ENCODE measurements at places on chromosomes 11 and 22.
A peak's percentile ranks its signal among the peaks of the same experiment; 100 is the strongest.

DNA sequence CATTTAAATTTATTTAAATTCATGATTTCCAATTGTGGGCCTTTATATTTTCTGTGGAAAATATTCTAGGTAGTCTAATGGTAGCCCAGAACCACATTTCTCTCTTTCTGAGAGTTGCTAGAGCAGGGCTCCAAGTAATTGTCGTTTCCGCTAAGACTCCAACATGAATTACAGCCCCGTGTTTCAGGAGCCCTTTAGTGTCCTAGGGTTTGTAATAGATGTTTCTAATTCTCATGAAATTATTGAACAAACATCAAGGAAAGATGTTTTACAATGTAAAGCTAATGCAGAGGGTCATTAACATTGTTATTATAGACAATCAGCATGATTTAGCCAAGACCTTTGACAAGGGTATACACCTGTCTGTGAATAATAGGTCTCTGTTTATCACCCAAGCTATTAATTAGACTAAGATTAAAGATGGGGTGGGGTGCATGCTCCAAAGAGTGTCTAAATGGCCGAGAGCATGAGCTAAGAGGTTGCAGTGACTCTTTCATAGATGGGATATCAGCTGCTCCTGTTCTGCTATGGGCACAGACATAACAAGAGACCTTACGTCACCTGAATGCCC is 81.8 kb upstream of the NTM start:
- no peak for DNase-seq

DNA sequence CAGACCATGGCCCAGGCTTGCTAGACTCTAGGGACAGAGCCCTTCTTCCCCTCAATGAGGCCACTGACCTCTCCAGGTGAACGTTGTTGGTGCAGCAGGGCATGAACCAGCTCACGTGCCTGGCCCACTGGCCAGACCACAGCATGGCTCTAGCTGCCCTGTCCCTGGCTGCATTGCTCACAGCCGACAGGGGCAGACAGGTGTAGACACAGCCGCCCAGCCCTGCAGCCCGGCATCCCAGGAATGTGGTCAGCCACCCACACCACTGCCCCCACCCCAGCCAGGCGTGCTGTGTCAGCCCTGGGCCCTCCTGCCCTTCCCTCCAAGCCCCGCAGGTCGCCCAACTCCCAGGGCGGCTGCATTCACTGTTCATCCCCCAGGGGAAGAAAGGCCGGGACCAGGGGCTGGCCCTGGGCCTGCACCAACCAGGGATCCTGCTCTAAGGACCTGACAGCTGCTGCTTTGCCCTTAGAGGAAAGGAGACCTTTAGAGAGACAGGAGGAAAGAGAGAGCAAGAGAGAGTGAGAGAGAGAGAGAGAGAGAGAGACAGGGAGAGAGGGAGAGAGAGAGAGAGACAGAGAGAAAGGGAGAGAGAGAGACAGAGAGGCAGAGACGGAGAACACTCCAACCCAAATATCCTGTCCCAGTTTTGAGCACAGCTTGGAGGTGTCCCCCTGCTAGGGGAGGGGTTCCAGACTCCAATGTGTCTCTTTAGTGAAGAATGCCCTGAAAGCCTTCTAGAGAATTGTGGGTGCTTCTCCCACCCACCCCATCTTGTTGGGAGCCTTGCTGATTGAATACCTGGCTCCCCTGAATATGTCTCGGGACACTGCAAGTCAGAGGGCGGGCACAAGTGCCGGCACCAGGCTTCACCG is 44.2 kb upstream of the LINC01488 start:
- no peak for DNase-seq

DNA sequence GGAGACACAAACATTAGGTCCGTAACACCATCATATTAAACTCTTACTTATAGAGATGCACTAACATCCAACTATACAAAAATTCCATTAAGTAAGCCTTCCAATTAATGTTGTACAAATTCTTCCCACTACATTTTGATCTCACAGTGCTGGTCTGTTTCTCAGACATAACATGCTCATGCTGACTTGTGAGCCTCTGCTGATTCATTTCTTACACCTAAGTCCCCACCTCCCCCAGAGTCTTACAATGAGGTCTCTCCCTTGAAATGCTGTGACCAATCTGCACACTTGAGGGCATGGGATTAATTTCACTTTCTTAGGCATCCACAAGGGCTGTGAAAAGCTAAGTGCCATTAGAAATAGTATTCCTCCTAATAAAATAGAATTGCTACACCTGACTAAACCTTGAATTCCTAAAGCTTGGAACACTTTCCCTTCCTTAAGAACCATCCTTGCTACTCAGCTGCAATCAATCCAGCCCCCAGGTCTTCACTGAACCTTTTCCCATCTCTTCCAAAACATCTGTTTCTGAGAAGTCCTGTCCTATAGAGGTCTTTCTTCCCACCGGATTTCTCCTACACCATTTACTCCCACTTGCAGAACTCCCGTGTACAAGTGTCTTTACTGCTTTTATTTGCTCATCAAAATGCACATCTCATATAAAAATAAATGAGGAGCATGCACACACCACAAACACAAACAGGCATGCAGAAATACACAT is 2.0 kb downstream of the HBG1 start:
- no peak for DNase-seq

DNA sequence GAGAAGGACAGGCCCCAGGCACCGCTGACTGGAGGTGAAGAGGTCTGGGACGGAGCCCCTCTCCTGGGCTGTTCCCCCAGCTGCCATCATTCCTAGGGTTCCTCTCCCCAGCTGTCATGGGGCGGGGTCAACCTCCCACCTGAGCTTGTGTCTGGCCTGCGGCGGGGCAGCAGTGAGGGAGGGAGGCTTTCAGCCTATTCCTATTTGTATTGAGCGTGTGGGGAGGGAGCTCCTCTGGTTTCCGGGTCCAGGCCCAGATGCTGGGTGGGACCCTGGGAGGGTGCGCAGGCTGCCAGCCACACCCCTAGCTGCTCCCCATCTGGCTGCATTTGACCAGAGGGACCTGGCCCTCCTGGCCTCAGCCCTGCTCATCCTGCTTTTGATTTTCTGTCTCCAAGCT is 13.7 kb downstream of the TSPAN4 start:
- no peak for DNase-seq

- DNase-seq = peak; percentile 50
Observed at GRCh38 chr11:67301951-67302516, 1.3 kb upstream of the SSH3 start.

DNA sequence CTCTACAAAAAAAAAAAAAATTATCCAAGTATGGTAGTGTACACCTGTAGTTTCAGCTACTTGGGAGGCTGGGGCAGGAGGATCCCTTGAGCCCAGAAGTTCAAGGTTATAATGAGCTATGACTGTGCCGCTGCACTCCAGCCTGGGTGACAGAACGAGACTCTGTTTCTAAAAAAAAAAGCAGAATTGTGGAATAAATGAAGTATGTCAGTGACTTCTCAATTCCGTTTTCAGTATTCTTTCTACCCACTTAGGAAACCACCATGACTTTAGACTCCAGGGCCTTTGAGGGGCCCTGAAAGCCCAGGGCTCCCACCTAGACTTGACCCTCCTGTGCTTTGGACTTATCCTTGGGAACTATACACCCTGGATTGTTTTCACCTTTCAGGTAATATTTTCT is 6.5 kb upstream of the NUP160 start:
- no peak for DNase-seq

DNA sequence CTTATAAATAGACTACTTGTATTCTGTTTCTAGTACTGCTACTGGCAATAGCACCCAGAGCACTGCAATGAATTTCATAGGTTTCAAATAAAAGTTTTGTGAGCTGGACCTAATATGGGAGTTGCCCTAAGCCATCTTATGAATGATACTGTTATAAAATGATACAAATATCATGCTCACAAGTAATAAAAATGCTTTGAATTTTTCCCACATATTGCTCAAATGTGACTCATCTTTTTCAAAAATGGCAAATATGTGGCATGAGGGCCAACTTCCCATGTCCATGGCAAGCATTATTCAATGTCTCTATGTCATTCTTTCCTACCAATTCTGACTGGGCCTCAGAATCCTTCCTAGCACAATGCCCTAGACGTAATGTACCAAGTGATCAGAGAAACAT is 137.6 kb downstream of the TRPC6 start:
- no peak for DNase-seq

DNA sequence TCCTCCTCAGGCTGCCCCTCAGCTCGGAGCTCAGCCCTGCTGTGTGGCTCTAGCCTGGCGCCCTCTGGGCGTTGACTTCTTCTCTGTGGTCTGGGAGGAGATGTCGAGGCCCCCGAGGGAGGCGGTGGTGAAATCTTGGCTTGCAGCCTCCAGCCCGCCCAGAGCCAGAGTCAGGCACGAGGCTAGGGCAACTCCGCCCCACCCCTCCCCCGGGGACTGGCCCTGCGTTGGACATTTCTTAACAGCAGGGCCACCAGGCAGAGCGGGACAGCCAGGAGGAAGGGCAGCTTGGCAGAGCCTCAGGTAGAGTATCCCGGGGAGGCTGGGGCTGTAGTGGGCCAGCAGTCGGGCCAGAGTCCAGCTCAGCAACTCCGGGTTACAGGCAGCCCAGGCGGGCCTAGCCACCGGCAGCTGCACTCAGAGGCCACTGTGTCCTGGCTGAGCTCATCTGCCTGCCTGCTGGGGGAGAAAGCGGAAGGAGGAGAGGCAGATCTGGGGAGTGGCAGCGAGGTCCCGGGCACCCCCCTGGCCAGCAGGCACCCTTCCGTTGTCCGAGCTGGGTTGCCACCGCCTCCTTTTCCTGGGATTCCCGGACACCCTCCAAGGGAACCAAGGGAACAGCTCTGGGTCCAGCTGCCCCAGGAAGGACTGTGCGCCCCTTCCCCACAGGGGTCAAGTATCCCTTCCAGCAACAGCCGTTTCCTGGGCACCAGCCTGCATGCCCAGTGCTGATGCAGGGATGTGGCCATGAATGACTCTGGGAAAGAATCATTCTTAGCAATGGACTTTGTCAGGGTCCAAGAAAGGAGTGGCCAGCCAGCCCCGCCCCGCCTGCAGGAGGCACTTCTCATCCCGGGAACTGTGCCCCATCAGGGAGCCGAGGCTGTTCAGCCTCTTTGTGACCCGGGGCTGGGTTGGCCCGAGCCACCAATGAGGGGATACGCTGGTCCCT is at the start of gene ALDH3B1:
Gene ALDH3B1, plus strand, starts transcription at position 238 of the 952 bp plus-strand sequence. CDS start 4,971 bp downstream, outside the sequence.
- DNase-seq = peak; percentile 89

DNA sequence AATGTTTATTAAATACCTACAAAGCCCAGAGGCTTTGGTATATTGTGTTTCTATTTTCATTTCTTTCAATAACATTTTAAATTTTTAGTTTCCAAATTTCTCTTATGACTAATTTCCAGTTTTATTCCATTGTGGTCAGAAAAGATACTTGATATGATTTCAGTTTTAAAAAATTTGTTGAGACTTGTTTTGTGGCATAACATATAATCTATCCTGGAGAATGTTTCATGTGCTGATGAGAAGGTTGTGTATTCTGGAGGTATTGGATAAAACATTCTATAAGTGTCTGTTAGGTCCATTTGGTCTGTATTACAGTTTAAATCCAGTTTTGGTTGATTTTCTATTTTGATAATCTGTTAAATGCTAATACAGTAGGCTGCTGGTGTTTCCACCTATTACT is 9.8 kb upstream of the RAG1 start:
- no peak for DNase-seq

DNA sequence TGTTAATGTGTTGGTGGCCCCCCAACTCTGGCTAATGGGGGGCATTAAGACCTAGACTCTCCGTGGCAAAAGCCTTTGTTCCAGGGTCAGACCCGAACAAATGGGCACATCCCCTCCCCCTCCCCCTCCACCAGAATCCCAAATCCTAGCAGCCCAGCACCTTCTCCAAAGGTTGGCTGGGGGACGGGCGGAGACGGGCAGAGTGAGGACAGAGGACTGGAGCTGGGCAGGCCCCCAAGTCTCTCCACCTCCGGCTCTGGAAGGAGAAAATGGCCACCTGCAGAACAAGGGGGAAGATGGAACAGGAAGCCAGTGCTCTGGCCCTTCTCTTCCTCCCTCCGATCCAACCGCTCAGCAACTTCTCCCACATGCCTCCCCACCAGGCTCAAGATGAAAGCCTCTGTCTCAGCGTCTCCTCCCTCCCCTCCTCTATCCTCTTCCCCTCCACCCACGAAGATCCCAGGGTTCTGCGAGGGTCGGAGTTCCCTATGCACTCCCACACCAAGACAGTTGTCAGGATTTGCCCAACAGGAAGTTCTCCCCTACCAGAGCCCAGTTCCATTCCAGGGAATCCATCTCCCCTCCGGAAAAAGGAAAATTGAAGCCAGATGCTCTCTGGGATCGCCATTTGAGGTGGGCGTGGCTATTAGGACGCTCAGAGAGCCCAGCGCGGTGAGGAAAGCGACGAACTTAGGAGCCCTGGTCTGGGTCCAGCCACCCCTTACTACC is 20.1 kb downstream of the ADA2 start:
- no peak for DNase-seq

GRCh38 chr11:118746988-118747585 is 43.9 kb downstream of the DDX6 start:
- DNase-seq = no peak

GRCh38 chr11:106177311-106177710 is 99.8 kb downstream of the AASDHPPT start:
- DNase-seq = no peak

DNA sequence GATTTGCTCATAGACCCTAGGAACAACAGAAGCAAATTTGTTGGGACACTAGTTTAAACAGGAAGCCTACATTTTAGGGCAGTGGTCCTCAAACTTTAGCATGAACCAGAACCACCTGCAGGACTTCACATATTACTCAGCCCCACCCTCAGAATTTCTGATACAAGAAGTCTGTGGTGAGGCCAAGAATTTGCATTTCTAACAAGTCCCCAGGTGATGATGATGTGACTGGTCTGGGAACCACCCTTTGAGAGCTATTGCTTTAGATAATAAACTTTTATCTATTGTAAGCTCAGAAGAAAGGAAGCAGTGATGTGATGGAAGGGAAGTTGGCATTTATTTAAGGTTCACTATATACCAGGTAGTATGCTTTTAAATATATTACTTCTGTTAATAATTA is 194.0 kb downstream of the FAM181B start:
- DNase-seq = no peak

DNA sequence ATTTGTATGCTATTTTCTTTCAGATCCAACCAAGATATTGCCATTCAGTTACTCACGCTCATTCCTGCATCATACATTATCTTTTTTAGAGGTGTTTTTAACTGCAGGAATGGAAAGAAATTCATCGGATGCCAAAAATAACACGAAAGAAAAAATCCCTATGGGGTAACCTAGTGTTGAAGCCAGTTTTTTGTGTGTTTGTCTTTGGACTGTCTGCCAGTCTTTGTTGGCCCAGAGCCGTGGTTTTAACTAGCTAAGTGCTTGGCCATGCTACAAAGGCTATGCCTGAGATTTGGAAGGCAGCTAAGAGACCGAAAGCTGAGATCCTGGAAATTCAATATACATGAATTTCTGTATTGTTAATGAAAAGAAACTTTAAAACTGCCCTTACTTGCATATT is 309.8 kb upstream of the CNTN5 start:
- DNase-seq = no peak

All from H54 (cell line).